Activated CD8-positive, alpha-beta memory T cell treated with anti-CD3 and anti-CD28 coated beads, Interleukin-2, amount 10 ng/mL, durations not matched to agents 7 days and 5 days (primary cell): ENCODE measurements at places on chromosomes 16 and 17. TPM values are rescaled to one million over a fixed set of nuclear protein-coding genes. Genes with fewer than 3 reads are reported as not detected.

Gene SPIRE2
- 0.44 TPM for total RNA-seq

Gene WFIKKN1
- 0.23 TPM for total RNA-seq

Gene VTN
- total RNA-seq, result 0.18 TPM

Gene CTRB1
- total RNA-seq, result not detected

Gene COQ7
- 14.1 TPM for total RNA-seq

DNA sequence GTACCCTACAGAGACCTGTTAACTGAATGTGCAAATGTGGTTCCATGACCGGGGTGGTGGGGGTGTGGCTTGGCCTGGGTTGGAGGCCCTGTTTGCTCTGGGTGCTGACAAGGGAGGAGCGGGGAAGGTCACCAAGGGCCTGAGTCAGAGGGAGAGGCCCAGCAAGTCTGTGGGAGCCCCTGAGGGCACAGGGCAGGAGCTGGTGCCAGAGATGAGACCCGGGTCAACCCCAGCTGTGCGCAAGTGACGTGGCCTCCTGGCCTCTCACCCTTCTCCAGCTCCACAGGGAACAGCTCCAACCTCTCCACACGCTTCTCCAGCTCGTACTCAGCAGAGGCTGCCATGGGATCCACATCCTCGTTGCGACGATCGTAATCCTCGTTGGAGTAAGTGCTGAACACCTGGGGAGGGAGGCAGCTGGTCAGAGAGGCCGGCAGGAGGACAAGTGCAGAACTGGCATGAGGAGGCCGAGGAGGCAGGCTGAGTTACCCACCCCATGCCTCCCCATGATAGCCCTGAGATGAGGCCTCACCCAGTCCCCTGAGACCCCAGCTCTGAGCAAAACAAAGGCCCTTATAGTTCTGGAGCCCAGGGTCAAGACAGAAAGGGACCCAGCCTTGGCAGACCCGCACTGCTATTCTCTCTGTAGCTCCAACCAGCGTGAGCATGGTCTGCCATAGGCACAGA is 5.5 kb downstream of the PPP1R9B start:
- no peak for DNase-seq
- H3K4me1 ChIP-seq, result peaks cover 65% of the 10 kb centered on the region
- no peak overlapping the region for H3K4me3 ChIP-seq
- peaks cover 51% of the 10 kb centered on the region for H3K36me3 ChIP-seq
- H3K27ac ChIP-seq, result peak overlapping the region; percentile 25

DNA sequence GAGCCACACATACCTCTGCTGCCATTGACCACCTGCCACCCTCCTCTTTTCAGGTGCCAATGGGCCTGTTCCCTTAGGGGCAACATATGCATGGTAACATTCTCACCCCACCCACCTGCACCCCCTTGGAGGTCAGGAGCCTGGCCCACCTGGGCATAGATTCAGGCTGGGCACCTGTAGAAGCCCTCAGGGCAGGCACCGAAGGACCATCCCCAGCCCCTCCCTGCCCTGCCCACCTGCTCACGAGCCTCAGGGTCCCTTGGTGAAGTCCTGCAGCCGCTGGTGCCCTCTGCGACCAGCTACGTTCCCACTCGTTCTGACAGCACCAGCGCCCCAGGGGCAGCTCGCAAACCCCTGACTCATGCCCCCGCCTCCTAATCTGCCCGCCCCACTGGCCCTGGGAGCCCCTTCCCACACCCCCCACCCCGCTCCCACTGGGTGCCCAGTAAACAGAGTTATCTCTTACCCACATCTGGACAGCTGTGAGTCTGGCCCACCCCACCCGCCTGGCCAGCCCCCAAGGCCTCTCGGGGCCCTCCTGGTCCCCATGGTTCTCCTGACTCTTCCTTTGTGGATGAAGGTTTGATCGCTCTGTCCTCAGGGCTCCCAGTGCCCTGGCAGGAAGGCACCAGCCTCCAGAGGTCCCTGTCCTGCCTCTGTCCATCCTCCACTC is at the start of gene SLC4A1:
SLC4A1 (minus strand) TSS at position 318 of the 673 bp plus-strand sequence. CDS start 5,269 bp downstream, outside the sequence.
- no peaks in the 10 kb centered on the region for H3K36me3 ChIP-seq
- DNase-seq, result no peak
- no peak within 1 kb of the TSS for H3K4me3 ChIP-seq
- no peaks in the 10 kb centered on the region for H3K27me3 ChIP-seq
- no peaks in the 10 kb centered on the region for H3K4me1 ChIP-seq

GRCh38 chr16:69323415-69323814 is 7.0 kb downstream of the PDF start:
- DNase-seq, result no peak
- H3K27ac ChIP-seq, result no peak overlapping the region
- peaks cover 47% of the 10 kb centered on the region for H3K36me3 ChIP-seq

DNA sequence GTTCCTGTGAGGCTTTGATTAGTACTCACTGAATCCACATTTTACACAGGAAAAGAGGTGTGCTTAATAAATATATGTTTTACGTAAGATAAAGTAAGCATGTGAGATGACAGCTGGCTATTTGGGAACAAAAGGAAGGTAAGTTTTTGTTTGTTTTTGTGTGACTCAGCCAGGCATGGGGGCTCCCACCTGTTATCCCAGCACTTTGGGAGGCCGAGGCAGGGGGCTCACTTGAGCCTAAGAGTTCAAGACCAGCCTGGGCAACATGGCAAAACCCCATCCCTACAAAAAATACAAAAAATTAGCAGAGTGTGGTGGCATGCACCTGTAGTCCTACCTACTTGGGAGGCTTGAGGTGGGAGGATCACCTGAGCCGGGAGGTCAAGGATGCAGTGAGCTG is 17.9 kb downstream of the GPR142 start:
- H3K4me1 ChIP-seq, result peaks cover 2% of the 10 kb centered on the region
- DNase-seq, result no peak
- H3K27ac ChIP-seq, result no peak overlapping the region
- H3K4me3 ChIP-seq, result no peak overlapping the region
- peaks cover 7% of the 10 kb centered on the region for H3K27me3 ChIP-seq

- no peak overlapping the region for H3K27ac ChIP-seq
- peaks cover 16% of the 10 kb centered on the region for H3K36me3 ChIP-seq
- no peak overlapping the region for H3K4me3 ChIP-seq
Observed at GRCh38 chr17:65913326-65913850, 278.5 kb downstream of the CEP112 start.

DNA sequence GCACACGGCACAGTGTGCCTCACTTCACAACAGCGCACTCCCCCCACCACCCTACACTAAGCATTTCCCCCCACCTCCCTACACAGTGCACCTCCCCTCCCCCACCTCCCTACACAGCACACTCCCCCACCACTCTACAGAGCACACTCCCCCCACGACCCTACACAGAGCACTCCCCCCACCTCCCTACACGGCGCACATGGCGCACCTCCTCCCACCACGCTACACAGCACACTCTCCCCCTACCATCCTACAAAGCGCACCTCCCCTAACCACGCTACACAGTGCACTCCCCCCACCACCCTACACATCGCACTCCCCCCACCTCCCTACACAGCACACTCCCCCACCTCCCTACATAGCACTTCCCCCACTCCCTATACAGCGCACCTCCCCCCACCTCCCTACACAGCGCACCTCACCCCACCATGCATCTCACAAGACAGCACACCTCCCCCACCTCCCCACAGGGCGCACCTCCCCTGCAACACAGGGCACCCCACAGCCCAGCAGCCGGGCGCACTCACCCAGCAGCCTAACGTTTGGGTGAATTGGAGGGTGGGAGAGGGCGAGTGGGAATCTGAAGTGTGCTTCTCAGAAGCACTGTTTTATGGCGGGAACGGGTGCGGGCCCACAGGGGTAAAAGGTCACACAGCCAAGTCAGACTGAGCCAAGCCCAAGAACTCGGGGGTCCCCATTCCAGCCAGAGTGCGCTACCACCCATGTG is 10.3 kb downstream of the KNOP1 start:
- no peak overlapping the region for H3K4me3 ChIP-seq
- H3K36me3 ChIP-seq, result peaks cover 37% of the 10 kb centered on the region
- DNase-seq, result no peak
- H3K4me1 ChIP-seq, result no peaks in the 10 kb centered on the region
- H3K27me3 ChIP-seq, result no peaks in the 10 kb centered on the region

GRCh38 chr16:30904114-30904780 is 7.8 kb downstream of the CTF1 start:
- H3K4me1 ChIP-seq, result peaks cover 39% of the 10 kb centered on the region
- peak overlapping the region; percentile 99 for H3K27ac ChIP-seq
- DNase-seq, result no peak
- H3K4me3 ChIP-seq, result no peak overlapping the region
- peaks cover 3% of the 10 kb centered on the region for H3K36me3 ChIP-seq
- H3K27me3 ChIP-seq, result no peaks in the 10 kb centered on the region

- DNase-seq, result peak; percentile 34
- peaks cover 23% of the 10 kb centered on the region for H3K4me1 ChIP-seq
- peaks cover 6% of the 10 kb centered on the region for H3K36me3 ChIP-seq
- H3K4me3 ChIP-seq, result no peak overlapping the region
Observed at GRCh38 chr16:2597560-2597902, 59.7 kb downstream of the PDPK1 start.

- H3K27ac ChIP-seq, result no peak overlapping the region
- DNase-seq, result no peak
- no peaks in the 10 kb centered on the region for H3K27me3 ChIP-seq
- H3K4me1 ChIP-seq, result no peaks in the 10 kb centered on the region
- no peaks in the 10 kb centered on the region for H3K36me3 ChIP-seq
Observed at GRCh38 chr17:54324813-54325212, 502.1 kb downstream of the KIF2B start.

DNA sequence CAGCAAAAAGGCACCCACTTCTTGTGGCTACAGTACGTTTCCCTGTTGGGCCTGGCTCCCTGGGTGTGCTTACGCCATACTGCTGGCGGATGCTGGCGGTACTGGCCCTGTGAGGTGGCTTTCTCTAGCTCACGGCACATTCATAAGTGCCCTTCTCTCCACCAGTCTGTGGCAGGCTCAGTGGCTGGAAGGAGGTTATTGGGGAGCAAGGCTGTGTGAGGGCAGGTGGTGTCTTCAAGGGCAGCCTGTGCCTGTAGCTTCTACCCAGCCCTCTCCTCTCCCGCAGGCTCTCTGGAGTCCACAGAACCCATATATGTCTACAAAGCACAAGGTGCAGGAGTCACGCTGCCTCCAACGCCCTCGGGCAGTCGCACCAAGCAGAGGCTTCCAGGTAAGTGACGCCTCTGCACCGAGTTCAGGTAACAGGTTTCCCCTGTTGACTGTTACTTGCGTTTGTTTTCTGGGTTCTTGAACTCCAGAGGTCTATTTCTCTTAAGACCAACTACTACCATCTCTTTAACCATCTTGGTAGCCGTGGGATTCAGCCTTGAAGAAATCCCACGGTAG is 20.6 kb downstream of the NTAN1 start:
- no peak overlapping the region for H3K4me3 ChIP-seq
- H3K36me3 ChIP-seq, result peaks cover 48% of the 10 kb centered on the region
- DNase-seq, result no peak
- peaks cover 14% of the 10 kb centered on the region for H3K4me1 ChIP-seq
- H3K27me3 ChIP-seq, result no peaks in the 10 kb centered on the region
- no peak overlapping the region for H3K27ac ChIP-seq

DNA sequence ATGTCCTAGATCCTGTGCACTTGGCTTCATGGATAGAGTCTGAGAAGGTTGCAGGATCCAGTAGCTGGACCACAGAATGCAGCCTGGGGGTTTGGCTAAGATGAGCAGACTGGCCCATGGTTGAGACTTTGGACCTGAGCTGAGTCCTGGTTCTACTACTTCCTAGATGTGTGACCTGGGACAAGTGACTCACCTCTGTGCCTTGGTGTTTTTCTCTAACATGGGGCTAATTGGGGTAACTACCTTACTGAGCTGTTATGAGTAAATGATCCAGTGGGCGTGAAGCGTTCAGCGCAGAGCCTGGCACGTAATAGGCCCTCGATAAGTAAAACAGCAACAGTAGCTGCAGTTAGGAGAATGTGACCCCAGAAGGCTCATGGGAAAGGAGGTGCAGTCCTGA is 38.8 kb downstream of the SNX20 start:
- no peak overlapping the region for H3K4me3 ChIP-seq
- DNase-seq, result no peak
- no peaks in the 10 kb centered on the region for H3K4me1 ChIP-seq
- H3K36me3 ChIP-seq, result no peaks in the 10 kb centered on the region

DNA sequence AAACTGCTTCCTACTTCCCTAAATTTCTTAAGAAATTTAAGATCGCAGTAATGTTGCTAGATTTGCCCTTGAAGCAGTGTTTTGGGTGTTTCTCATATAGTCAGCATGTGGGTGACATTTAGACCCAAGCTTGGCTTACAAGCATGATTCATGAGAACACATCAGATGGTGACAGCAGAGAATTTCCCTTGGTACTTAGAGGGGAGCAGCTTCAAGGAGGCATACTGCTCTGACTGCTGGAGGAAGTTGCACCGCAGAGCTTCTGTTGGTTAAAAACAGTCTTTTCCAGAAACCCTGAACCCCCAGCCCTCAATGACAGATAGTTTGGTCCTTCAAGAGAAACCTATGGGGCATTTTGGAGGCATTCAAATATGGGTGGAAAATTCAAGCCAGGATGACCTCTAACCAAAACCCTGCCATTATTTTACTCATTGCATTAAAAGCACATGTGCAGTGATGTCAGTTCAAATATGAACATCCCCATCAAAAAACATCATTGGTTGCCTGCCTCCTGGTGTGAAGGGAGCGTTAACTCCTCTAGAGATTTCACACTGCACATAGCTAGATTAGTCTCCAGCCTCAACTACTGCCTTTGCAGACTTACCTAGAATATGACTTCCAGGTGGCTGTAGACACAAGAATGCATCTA is 201.5 kb upstream of the CACNG5 start:
- peak; percentile 76 for DNase-seq
- H3K27me3 ChIP-seq, result no peaks in the 10 kb centered on the region
- H3K27ac ChIP-seq, result peak overlapping the region; percentile 79
- H3K4me1 ChIP-seq, result peaks cover 41% of the 10 kb centered on the region

GRCh38 chr16:27189335-27189972 is 13.9 kb upstream of the KDM8 start:
- no peak overlapping the region for H3K27ac ChIP-seq
- H3K4me3 ChIP-seq, result no peak overlapping the region

GRCh38 chr16:65531475-65531874 is 409.6 kb upstream of the CDH11 start:
- no peaks in the 10 kb centered on the region for H3K27me3 ChIP-seq
- no peaks in the 10 kb centered on the region for H3K36me3 ChIP-seq
- no peak overlapping the region for H3K27ac ChIP-seq
- H3K4me1 ChIP-seq, result no peaks in the 10 kb centered on the region
- no peak overlapping the region for H3K4me3 ChIP-seq
- DNase-seq, result no peak

- peaks cover 2% of the 10 kb centered on the region for H3K27me3 ChIP-seq
- no peak overlapping the region for H3K4me3 ChIP-seq
- no peaks in the 10 kb centered on the region for H3K4me1 ChIP-seq
- H3K36me3 ChIP-seq, result no peaks in the 10 kb centered on the region
Observed at GRCh38 chr17:62189377-62189776, 124.3 kb upstream of the MED13 start.

DNA sequence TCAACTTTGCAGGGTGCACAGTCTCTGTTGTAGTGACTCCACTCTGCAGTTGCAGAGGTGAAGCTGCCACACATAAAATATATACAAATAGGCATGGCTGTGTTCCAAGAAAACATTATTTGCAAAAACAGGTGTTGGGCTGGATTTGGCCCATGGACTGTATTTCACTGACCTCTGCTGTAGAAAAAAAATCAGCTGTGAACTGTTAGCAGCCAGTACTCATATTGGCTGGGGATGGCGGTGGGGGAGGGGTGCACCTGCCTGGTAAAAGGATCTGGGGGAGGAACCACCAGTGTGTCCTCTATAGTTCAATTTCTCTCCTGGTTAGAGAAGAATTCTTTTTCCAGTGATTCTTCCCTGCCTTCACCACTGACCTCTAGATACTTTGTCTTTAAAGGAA is 50.0 kb downstream of the SHISA9 start:
- no peak overlapping the region for H3K4me3 ChIP-seq
- no peak overlapping the region for H3K27ac ChIP-seq
- no peaks in the 10 kb centered on the region for H3K27me3 ChIP-seq

GRCh38 chr17:72631568-72631948 is 460.9 kb downstream of the SLC39A11 start:
- H3K27ac ChIP-seq, result no peak overlapping the region
- no peaks in the 10 kb centered on the region for H3K36me3 ChIP-seq
- no peak overlapping the region for H3K4me3 ChIP-seq
- no peak for DNase-seq
